Panc1 (cell line): ENCODE measurements at places on chromosomes 11 and 22. TPM values are rescaled to one million over a fixed set of nuclear protein-coding genes. Genes with fewer than 3 reads are reported as not detected.

The GVQW3 gene
- 3.2 TPM for total RNA-seq

The ANO5 gene
- 1.7 TPM for total RNA-seq

The PLAAT4 gene
- total RNA-seq: 15.2 TPM

The CYP2D6 gene
- 2.7 TPM for total RNA-seq

The KRTAP5-8 gene
- not detected for total RNA-seq
